Stimulated activated CD8-positive, alpha-beta memory T cell treated with anti-CD3 and anti-CD28 coated beads, Interleukin-4, amount 100 ng/mL, for 4 hours (primary cell): ENCODE measurements at places on chromosomes 12 and 14.

GRCh38 chr12:51067229-51067628 is 16.2 kb downstream of the CSRNP2 start:
- DNase-seq, result no peak

GRCh38 chr12:53970451-53970850 is 2.5 kb upstream of the HOXC11 start:
- no peak for DNase-seq

DNA sequence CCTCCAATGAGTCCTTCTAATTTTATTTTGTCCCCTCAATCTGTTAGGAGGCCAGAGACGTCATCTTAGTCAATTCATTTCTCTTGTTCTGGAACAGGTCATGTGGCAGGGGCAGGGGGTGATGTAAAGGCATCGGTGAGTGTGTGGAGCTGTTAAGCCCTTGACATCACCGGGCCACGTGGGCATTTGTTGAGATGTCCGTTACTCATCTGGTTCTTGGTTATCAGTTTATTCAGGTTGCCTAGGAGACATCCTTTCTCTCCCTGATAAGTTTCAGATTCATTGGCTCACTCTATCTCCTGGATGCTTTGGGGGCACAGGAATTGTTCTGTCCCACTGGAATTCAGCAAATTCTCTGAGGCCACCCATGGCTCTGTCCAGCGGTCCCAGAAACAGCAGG is 33.6 kb upstream of the SEL1L start:
- no peak for DNase-seq

DNA sequence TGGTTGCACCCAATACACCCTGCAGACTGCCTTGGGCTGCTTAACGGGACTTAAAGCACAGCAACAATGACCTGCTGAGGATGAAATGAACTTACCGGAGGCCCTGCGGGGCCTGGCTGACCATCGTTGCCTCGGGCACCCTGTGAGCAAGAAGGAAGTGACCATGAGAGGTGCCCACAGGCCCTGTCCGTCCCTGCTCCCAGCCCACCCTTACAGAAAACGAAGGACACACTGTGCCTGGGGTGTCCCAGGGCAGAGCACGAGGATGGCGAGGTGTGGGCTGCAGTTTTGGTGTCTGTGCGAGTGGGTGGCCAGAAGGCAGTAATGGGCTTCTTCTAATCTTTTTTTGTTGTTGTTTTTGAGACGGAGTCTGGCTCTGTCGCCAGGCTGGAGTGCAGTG is 14.6 kb downstream of the COL2A1 start:
- no peak for DNase-seq

DNA sequence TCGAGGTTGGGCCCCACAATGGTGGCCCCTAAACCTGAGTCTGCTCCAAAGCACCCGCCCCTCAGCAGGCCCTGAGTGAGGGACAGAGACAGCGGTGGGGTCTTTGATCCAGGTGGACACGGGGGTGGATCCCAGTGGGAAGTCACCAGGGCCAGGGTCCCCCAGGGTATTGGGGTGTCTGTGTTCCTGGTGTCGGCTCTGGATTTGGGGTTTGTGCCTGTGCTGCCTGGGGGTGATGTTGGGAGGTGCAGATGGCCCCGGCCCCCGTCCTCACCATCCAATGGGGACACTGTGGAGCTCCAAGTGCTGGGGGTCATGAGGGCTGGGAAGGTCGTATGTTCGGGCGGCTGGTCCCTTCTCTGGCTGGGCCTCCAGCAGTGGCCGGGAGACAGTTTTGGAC is 354.2 kb downstream of the TMEM121 start:
- DNase-seq, result no peak

GRCh38 chr14:88515499-88516221 is 39.1 kb downstream of the PTPN21 start:
- DNase-seq, result no peak
